Osteoblast (primary cell): ENCODE measurements at places on chromosomes 7 and 10. TPM values are rescaled to one million over a fixed set of nuclear protein-coding genes. Genes with fewer than 3 reads are reported as not detected.
A peak's percentile ranks its signal among the peaks of the same experiment; 100 is the strongest.

- DNase-seq = no peak
Observed at GRCh38 chr10:17671307-17671706, 27.4 kb downstream of the STAM start.

DNA sequence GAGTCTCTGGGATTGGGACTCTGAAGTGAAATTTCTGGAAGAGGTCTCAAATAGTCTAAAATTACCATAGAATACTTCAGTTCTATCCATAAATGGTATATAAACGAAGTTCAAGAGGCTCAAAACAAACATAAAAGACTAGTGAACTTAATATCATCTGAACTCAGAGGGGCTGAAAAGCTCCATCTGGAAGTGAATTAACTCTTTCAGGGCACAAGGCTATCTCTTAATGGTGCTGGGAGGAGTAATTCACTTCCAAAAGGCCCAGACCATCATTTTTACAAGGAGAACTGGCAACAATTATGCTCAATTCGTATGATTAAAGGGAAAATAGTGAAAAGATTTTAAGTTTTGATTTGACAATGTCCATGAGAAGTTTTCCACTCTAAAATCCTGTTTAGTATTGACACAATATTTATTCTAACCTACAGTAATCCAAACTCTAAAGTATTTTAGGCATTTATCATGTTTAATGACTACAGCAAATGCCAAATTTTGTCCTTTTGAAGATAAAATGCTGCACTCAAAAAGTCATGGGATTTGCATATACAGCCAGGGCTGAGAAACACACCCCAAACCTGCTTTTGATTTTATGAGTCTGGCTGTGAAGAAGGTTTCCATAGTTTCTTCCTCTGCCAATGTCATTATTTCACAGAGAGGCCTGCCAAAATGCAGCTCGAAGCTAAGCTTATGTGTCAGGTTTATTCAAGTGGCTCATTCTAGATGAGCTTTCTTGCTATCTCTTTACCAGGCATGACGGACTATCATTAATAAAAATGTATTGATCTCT is 143.9 kb downstream of the HIBADH start:
- no peak for DNase-seq

BMPER gene
- 9.7 and 11.2 TPM in 2 replicates for total RNA-seq

DNA sequence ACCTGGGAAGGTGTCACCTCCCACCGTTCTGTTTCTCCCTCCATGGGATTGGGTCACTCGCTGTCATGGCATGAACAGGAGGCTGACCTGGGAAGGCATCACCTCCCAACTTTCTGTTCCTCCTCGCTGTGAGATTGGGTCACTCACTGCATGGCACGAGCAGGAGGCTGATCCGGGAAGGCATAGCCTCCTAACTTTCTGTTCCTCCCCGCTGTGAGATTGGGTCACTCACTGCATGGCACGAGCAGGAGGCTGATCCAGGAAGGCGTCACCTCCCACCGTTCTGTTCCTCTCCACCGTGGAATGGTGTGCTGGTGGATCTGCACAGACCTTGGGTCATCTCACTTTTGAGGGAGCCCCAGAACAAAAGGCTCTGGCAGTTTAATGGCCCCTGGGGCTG is 239.2 kb upstream of the PRKCQ start:
- DNase-seq = no peak

DNA sequence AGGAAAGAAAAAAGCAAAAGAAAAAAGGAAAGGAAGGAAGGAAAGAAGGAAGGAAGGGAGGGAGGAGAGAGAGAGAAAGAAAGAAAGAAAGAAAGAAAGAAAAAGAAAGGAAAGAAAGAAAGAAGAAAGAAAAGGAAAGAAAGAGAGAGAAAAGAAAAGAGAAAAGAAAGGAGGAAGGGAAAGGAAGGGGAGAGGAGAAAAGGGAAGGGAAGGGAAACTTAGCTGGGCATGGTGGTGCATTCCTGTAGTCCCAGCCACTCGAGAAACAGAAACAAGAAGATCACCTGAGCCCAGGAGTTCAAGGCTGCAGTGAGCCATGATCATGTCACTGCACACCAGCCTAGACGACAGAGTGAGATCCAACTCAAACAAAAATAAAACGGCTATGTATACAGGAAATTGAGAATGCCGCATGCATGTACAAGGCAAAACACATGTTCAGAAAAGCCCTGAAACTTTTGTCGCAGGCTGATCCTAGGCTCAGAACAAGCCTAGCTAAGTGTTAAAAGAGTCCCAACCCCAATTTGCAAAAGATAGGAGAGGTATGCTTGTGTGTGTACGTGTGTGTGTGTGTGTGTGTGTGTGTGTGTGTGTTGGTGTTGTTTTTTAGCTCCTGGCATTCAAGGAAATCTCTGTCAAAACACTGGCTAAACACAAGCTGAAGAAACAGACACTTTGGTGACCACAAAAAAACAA is 6.6 kb upstream of the NPC1L1 start:
- no peak for DNase-seq

FAM25C gene
- not detected in 2 replicates for total RNA-seq

DNA sequence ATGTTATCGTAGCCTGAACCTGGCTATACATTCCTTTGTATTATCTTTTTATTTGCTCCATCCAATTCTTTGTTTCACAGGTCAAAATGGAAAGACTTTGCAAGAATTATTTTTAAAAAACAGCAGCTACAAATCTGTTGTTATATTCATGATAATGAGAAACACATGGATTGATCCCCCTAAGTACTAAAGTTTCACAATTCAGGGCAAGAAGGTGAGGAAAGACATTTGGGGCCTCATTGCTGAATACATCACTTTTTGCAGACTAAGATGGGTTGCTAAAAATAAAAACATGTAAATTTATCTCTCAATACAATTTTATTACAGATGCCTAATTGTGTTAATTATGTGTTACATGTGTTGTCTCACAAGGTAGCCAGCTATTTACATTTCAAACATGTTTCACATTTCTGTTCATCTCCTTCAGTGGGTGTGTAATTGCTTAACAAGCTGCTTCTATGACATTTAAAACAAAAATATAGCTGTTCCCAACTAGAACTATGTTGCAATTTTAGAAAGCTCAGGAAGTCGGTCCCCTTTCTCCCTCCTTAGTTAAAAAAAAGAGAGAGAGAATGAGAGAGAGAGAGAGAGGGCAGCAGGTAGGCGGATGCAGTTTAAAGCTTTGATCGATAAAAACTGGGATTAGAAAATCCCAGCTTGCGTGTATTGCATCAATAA is 606.3 kb upstream of the FZD8 start:
- no peak for DNase-seq

ERVW-1 gene
- total RNA-seq = not detected in 2 replicates

- DNase-seq = peak; percentile 89
Observed at GRCh38 chr7:155918720-155919390, 106.6 kb upstream of the SHH start.

- peak; percentile 45 for DNase-seq
Observed at GRCh38 chr10:28300027-28300426, 2.8 kb downstream of the MPP7 start.

DNA sequence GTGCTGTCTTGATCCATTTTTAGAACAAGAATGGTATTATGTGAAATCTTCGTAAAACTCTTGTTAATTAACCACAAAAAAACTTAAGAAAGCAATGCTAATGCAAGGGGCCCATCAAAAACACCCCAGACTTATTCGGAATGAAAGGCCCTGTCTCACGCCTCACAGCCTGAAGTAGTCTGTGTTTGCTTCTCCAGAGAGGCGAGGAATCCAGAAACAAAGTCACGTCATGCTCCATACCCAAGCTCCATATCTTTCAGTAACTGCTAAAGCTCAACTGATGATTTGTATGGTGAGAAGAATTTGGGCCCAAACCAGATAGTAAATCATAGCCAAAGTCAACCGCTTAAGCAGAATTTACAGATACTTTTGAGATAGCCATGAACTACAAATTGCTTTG is 155.4 kb downstream of the ATE1 start:
- no peak for DNase-seq

DNA sequence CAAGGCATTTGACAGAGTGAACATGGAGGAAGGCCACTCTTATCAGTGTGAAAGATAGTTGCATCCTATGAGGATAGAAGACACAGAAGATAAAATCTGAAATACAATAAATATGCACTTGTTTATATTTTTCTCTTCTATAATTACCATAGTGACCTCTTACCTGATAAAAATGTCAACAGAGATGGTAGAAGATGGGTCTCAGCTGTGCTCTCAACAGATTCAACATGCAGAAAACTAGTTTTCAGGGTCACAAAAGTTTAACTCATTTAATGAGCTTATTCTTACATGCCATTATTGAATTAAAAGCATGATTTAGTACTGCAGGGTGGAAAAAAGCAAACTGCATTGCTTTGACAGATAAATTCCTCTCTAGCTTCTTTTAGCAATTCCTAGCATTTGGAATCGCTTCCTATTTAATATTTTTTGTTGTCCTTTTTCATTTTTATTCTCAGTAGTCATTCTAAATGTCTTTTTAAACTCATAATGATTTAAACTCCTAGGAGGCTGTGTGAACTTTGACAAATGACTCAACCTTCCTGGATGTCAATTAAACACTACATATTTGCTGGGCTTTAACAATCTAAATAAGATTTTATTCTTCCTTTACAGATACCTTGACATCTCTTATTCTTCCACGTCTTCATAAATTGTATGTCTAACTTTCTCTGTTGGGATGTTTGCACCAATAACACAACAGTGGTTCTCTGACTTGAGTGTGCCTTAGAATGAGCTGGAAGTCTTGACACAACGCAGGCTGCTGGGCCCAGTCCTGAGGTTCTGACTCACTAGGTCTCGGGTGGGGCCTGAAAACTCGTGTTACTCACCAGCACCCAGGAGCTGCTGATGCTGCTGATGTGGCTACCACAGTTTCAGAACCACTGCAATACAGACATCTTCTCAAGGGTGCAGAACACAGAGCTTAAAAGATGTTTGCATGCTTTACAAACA is 565.5 kb upstream of the IGFBP3 start:
- DNase-seq = peak; percentile 57

GRCh38 chr10:23046027-23046426 is 49.4 kb upstream of the MSRB2 start:
- no peak for DNase-seq

FAM13C gene
- 6.2 and 6.5 TPM in 2 replicates for total RNA-seq

DNA sequence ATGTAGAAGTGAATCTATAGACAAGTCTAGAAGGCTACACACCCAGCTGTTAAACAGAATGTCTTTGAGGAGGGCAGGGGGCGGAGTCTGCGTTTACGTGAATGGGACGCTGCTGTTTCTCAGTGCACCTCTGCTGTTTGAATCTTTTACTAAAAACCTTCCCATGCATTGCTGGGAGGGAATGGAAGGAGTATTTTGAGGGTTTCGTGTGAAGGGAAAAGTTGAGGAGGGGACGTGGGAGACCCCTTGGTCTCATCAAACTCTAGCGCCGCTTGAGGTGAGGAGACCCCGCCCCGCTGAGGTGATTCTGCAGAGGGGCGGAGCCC is 492 bp upstream of the VCL start:
- no peak for DNase-seq

GRCh38 chr7:114554781-114555537 is 140.3 kb downstream of the FOXP2 start:
- DNase-seq = no peak

DNA sequence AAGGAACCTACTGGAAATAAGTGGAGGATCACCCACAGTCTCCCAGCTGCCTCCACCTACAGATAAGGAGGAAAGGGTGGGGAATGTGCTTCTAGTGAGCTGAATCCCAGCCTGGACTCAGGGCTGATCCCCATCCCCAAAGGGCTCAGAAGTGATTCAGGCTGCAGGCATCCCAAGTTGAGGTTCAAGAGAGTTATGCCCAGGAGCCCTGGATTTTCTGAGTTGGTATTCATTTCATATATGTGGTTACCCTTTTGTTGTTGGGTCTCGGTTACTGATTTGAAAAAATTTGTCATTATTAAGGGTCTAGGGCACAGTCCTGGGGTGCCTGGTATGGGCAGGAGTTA is 30.0 kb upstream of the SRGN start:
- peak; percentile 90 for DNase-seq

- no peak for DNase-seq
Observed at GRCh38 chr7:105028004-105028403, 14.0 kb downstream of the KMT2E start.

SLC39A12 gene
- not detected in 2 replicates for total RNA-seq

- DNase-seq = no peak
Observed at GRCh38 chr7:135659159-135659846, 3.0 kb upstream of the STMP1 start.

- DNase-seq = peak; percentile 72
Observed at GRCh38 chr7:50591098-50591479, 25.9 kb upstream of the DDC start.

TAS2R40 gene
- not detected in 2 replicates for total RNA-seq

GRCh38 chr10:3838460-3839437 is 53.7 kb upstream of the KLF6 start:
- DNase-seq = no peak

GRCh38 chr10:69959911-69960310 is 92.7 kb upstream of the MACROH2A2 start:
- DNase-seq = no peak

ATP6V0E2 gene
- total RNA-seq = 27.9 and 28.3 TPM in 2 replicates

DNA sequence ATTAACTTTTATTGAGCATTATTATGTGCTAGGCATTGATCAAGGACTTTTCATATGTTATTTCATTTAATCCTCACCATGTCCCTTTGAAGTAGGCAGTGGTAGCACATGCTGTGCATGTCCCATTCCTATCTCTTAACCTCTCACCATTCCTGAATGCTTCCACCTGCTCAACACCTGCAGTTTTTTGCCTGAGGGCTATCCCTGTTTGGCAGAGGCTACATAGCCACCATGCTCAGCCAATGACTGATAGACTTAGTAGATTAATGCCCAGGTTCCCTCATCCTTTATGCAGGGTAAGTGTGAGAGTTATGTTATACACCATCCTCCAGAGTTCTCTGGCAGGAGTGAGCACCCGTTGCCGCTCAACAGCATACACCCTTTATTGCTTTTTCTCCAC is 387.8 kb downstream of the BBS9 start:
- no peak for DNase-seq

DNA sequence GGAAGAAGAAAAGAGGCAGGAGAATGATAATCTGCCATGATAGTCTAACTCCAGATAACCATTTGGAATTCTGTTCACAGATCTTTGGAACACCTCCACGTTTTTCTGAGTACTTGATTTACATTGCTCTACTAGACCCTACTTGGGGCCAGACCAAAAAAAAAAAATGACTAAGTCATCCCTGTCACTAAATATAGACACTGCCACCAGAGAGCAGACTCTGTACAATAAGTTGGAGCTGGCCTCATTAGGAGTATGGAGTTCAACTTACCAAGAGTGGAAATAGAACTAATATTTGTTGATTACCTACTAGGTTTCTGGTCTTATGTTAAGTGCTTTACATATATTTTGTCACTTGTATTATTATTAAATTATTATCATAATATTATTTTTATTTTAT is 80.9 kb upstream of the ZNF800 start:
- no peak for DNase-seq

DNA sequence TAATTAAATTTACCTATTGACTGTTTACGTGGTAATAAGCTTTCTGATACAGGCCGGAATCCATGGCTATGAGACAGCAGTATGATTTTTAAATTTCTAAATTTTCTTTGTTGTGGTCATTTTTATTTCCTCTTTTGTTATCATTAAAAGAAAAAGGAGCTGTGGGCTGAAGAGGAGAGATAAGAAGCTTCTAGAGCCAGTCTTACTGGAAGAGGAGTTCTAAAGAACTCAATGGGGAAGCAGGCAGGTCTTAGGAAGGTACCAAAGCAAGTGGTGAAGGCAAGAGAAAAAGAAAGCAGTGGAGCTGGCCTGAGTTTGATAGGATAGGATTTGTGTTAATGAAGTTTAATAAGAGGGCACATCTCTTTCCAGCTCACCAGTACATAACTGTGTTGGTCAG is 1187.8 kb downstream of the CNTNAP2 start:
- DNase-seq = no peak
